ENCODE measurements at places on chromosomes 3 and 15. TPM values are rescaled to one million over a fixed set of nuclear protein-coding genes. Genes with fewer than 3 reads are reported as not detected.

DNA sequence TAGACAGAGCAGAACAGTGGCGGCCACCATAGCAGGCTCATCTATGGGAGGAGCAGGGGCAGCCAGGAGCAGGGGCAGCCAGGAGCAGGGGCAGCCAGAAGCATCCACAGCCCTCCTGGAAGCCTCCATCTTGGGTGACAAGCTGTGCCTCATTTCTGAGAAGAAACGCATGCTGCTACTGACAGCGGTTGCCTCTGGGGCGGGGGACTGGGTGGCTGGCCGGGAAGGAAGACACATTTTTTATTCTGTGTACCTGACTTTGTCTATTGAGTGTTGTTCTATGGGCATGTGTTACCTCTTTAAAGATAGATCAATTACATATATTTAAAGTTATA lies 71.5 kb upstream of the KLF13 start:
- no peak for DNase-seq

DNA sequence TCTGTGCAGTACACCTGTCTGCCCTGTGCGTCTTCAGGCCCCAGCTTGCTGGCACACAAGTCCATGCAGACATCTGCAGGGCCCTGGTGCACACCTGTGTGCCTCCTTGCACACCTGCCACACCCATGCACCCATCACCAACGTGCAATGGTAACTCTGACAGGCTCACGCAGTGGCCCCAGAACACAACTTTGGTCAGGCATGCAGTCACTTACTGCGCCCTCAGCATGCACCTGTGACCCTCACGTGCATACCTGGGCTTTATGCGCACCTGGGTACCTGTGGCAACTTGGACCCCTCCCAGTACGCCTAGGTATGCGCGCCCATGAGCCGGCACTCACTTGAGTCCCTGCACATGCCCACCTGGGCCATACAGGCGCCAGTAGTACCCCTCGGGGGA lies 1.7 kb downstream of the PLXND1 start:
- no peak for DNase-seq

The PRSS50 gene
- total RNA-seq: 1.6 TPM

GRCh38 chr15:74384566-74384880 lies 17.1 kb upstream of the CYP11A1 start:
- no peak for DNase-seq

DNA sequence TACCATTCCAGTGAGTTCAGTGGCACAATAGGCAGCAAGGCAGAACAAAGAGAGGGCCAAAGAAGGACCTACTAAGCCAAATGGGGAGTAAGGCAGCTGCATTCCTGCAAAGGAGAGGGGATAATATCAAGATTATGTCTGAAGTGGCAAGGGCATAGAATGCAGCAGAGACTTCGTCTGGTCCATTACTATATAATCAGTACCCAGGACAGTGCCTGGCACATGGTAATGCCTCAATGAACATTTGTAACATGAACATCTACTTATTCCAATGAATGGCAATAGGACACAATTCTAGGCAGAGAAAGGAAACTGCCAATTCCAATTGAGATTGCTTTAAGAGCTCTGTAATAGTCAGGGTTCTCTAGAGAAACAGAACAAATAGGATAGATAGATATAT lies 82.1 kb upstream of the STAC start:
- DNase-seq: no peak

GRCh38 chr3:14568269-14568668 lies 28.1 kb upstream of the GRIP2 start:
- DNase-seq: no peak

The PHLDB2 gene
- total RNA-seq: 95.1 TPM

The LTK gene
- total RNA-seq: 0.73 TPM

The CD200R1 gene
- 1.8 TPM for total RNA-seq

GRCh38 chr3:15271785-15272381 lies 60.5 kb downstream of the SH3BP5 start:
- DNase-seq: no peak

All from ureter (tissue), 1 donor.